Trophoblast cell (in vitro differentiated cells and primary cell): ENCODE measurements at places on chromosomes 5 and 9.

- DNase-seq = no peak
These were observed 376.0 kb upstream of the IRX2 start for GRCh38 chr5:3127423-3127911.

GRCh38 chr9:113143432-113144227 lies 7.2 kb upstream of the SLC31A2 start:
- DNase-seq = peak; percentile 55

DNA sequence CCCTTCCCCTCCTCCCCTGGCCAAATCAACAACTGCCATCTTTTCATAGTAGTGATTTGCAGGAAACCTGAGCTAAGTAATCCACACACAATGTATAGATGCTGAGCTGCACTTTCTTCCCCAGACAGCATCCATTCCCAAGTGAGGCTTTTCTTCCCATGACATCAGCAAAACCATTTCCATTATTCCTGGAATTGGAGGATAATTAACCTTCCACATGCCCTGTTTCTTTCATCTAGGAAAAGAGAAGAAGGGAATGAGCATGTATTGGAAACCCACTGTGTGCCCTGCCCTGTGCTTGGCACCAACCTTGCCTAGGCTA lies 268.0 kb downstream of the ZSWIM6 start:
- DNase-seq = no peak

DNA sequence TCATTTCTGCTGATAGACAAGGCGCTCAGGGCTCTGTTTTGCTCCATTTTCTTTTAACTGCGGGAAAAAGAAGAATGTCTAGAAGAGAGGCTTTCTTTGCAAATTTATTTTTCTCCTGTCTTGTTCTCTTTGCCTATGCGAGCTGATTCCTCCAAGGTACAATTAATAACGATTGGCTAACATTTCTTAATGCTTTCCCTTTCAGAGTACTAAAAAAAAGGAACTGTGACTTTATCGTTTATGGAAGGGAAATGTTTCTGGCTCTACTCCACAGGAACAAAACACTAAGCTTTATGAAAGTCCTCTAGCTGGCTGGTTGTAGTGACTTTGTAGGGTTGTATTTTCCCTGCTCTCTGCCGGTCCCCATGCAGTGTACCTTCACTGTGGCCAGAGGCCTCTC lies 11.7 kb downstream of the NSG2 start:
- no peak for DNase-seq

- DNase-seq = no peak
These were observed 921.1 kb upstream of the EDIL3 start for GRCh38 chr5:85305766-85306165.

- no peak for DNase-seq
These were observed 16.3 kb upstream of the DPM2 start for GRCh38 chr9:127953768-127954505.

GRCh38 chr9:112863746-112864145 lies 26.9 kb downstream of the SLC46A2 start:
- no peak for DNase-seq

GRCh38 chr9:5375091-5375490 lies 35.4 kb upstream of the RLN1 start:
- DNase-seq = no peak

DNA sequence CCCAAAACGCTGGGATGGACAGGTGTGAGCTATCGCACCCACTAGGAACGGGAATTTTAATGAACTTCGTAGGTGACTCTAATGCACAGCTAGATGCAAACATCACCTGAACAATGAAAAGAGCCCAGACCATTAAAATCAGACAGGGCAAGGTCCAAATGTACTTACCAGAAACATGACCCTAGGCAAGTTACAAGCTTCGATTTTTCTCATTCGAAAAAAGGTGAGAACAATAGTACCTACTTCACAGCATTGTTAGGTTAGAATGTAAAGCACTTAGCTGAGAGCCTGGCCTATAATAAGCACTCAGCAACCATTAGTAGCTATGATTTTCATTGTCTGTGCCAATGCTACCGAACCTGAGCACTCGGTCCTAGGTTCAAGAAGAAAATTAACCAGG lies 5.8 kb upstream of the KLHL3 start:
- DNase-seq = no peak
